ENCODE measurements at places on chromosomes 5 and 9. TPM values are rescaled to one million over a fixed set of nuclear protein-coding genes. Genes with fewer than 3 reads are reported as not detected.

Gene PLEKHG4B
- total RNA-seq, result 0.19 TPM

GRCh38 chr5:108093186-108093585 lies 288.7 kb downstream of the FBXL17 start:
- no peak for DNase-seq

Gene CATSPER3
- not detected for total RNA-seq

GRCh38 chr9:3660936-3661335 lies 135.1 kb upstream of the RFX3 start:
- no peak for DNase-seq

GRCh38 chr9:96318921-96319565 lies 17.1 kb upstream of the HSD17B3 start:
- no peak for DNase-seq

- no peak for DNase-seq
These were observed 10.5 kb upstream of the TEX53 start for GRCh38 chr9:114668146-114668545.

Gene NR2F1
- 1.9 TPM for total RNA-seq

GRCh38 chr9:124600407-124600806 lies 93.2 kb upstream of the NR5A1 start:
- DNase-seq, result no peak

DNA sequence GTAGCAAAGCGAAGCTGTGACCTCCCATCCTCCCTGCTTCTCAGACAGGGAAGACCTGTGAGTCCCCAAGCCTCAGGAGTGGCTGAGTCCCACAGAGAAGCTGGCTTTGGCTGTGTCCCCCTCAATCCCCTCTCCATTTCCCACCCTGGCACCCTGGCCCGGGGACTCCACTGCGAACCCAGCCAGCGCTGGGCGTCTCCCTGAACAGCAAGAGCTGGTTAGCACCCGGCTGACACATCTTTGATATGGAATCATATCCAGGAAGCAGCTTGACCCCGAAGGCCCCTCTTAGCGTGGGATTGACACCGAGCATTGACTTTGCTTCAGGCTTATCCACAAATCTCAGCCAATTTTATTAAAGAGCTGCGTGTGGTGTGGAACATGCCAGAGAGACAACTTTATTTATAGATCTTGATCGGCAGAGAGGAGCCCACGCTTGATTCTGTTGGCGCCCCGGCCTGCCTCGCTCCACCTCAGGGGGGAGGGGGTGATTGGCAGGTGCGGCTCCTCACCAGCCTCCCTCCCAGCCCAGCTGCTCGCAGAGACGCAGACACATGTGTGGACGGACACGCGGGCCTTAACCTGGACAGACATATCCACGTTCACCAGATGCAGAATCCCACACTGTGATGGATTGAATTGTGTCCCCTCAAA lies 120.7 kb upstream of the MVB12B start:
- no peak for DNase-seq

GRCh38 chr5:143514616-143515335 lies 111.3 kb upstream of the NR3C1 start:
- no peak for DNase-seq

- no peak for DNase-seq
These were observed 12.1 kb upstream of the RCL1 start for GRCh38 chr9:4780651-4781050.

DNA sequence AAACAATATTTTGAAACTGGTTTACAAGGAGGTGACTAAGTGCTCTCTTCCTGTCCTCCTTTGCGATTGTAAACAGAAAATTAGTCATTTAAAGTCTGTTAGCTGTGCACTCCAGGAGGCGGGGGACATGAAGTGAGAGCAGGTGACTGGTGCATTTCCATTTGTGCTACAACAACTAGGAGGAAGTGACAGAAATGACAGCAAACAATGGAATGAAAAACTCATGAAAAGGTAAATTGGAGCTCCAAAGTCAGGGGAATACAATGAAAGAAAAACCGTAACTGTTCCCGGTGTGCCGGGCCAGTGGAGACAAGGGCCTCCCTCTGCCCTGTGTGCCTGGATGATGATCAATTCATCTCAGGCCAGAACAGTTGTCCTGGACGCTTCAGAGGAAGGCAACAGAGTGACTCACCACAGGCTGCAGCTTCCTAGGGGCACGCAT lies 439.9 kb downstream of the GADD45G start:
- DNase-seq, result no peak

DNA sequence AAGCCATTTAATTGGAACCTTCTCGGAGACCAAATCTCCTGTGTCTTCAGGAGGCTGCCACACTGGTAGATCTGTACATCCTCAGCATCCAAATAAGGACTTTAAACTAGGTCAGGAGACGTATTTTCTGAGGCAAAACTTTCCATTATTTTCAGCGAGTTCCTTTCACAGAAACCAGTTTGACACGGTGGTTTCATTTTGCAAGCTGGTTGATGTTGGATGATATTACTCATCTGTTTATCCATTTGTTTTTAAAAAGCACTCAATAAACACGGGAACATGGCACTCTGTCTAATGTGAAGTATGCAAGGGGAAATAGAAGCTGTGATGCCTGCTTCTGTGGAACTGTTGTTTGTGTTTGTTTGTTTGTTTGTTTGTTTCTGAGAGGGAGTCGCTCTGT lies 199.6 kb downstream of the ERCC6L2 start:
- DNase-seq, result no peak

Gene CDX1
- total RNA-seq, result not detected
